Natural killer cell (primary cell): ENCODE measurements at places on chromosomes 7 and 10. TPM values are rescaled to one million over a fixed set of nuclear protein-coding genes. Genes with fewer than 3 reads are reported as not detected.
A peak's percentile ranks its signal among the peaks of the same experiment; 100 is the strongest.

GRCh38 chr7:2445047-2445446 is 31.2 kb downstream of the GRIFIN start:
- no peak for DNase-seq

Gene FOXI2
- total RNA-seq = not detected

GRCh38 chr7:88318196-88318595 is 11.5 kb upstream of the STEAP4 start:
- DNase-seq = no peak

Gene WNT8B
- not detected for total RNA-seq

Gene AOC1
- not detected for total RNA-seq

Gene PIK3AP1
- total RNA-seq = 137 TPM

Gene RBP3
- not detected for total RNA-seq

DNA sequence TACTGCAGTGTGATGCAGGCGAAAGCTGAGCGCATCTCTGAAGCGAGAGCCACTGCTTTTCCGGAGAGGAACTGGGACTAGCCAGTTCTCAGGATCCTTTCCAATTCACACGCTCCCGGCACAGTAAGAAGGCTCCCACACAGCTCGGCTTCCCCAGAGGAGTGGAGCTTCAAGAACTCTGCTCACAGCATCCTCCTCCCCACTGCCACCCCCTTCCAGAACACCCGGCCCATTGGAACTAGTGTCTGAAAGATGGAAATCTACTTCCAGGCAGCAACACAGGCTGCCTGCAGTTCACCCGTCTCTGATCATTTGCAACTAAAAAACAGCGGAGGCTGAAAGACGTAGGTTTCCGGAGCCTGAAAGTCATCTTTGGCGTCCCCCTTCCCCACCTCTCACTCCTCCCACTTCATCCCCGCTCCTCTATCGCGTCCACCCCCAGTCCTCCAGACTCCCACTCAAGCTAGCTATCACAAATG is at the start of gene DGKB:
Gene DGKB, minus strand, starts transcription at position 163 of the 479 bp plus-strand sequence.
- DNase-seq = no peak

Gene NAT16
- total RNA-seq = not detected

Gene RAB19
- total RNA-seq = 3.3 TPM

DNA sequence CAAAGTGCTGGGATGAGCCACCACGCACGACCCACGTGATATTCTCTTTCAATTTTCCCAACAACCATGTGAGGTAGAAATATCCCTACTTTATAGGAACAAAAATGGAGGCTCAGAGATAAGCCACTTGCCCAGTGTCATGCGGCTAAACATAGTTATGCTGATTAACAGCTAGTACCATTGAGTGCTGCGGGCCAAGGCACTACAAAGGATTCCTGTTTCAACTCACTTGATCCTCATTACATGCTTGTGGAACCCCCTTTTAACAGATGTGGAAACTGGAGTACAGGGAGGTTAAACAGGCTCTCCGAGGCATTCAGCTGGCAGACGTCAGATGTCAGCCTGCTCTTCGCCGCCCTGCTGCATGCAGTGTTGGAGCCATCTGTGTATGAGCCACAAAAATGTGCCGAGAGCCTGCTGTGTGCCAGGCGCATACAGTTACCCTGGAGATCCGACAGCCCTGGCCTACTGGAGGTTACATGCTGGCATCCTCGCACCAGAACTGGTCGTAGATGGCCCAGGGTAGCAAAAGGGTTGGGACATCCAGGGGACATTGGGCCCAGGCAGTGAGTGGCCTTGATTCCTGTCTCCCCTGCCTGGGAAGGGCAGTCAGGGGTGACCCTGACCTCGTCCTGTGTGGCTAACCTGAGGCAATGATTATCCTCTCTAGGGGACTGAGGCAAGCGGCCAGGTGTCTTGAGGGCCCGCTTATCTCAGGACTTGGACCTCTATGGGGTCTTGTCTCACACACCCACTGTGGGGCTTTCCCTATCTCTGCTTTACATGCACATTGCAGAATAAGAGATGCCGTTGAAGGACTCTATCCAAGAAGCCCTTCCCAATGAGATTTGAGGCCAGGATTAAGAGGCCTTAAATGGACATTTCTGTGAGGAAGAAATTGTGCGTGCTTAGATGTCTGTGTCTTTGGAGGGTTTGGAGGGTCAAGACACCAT is 18.5 kb upstream of the SRGN start:
- no peak for DNase-seq

- no peak for DNase-seq
These were observed 11.6 kb upstream of the FRAT1 start for GRCh38 chr10:97307441-97307840.

DNA sequence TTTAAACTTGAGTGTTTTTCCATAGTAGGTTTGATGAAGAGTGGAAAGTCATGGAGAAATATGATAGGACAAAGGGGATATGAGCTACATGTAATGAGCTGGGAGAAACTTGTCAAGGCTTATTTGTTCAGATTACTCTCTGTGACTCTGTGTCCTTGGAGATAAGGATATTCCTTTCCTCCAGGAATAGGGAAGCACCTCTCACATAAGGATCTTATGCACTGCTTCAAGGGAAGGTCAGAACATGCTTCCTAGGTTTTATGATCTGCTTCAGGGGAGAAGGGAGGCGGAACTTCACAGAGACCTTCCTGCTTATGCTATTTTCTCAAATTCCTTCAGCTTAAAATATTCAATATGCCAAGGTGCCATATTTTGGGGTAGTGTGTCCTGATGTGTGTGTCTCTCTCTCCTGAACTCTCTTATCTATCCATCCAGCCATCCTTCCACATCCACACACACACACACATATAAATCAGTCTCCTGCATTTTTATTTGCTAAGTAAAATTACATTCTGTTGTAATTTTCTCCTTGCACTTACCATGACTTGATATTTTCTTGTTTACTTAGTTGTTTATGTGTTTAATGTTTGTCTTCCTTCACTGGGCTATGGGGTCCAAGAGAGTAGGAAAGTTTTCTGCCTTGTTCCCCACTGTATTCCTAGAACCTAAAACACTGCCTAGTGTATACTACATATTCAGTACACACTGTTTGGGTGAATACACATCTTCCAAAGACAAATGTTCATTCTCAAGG is 26.4 kb downstream of the ARL4A start:
- no peak for DNase-seq

Gene NANOS1
- not detected for total RNA-seq

Gene NXPH1
- total RNA-seq = not detected

- DNase-seq = peak; percentile 66
These were observed 443 bp downstream of the RNF32 start for GRCh38 chr7:156640949-156641485.

DNA sequence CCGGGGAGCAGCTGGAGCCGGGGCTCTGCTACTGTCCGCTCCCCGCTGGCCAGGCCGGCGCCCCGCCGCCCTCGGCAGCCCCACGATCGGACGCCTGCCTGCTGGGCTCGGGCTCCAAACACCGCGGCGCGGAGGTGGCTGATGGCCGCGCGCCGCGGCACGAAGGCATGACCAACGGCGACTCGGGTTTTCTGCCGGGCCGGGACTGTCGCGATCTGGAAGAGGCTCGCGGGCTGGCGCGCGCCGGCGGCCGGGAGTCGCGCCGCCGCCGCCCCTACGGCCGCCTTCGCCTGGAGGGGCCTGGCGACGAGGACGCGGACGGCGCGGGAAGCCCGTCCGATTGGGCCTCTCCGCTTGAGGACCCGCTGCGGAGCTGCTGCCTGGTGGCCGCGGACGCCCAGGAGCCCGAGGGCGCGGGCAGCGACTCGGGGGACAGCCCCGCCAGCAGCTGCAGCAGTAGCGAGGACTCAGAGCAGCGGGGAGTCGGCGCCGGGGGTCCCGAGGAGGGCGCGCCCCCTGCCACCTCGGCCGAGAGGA is 570 bp downstream of the TBC1D12 start:
- no peak for DNase-seq

- DNase-seq = no peak
These were observed 42.9 kb downstream of the MALSU1 start for GRCh38 chr7:23341846-23342598.

GRCh38 chr7:50303335-50304128 is 984 bp upstream of the IKZF1 start:
- peak; percentile 56 for DNase-seq

DNA sequence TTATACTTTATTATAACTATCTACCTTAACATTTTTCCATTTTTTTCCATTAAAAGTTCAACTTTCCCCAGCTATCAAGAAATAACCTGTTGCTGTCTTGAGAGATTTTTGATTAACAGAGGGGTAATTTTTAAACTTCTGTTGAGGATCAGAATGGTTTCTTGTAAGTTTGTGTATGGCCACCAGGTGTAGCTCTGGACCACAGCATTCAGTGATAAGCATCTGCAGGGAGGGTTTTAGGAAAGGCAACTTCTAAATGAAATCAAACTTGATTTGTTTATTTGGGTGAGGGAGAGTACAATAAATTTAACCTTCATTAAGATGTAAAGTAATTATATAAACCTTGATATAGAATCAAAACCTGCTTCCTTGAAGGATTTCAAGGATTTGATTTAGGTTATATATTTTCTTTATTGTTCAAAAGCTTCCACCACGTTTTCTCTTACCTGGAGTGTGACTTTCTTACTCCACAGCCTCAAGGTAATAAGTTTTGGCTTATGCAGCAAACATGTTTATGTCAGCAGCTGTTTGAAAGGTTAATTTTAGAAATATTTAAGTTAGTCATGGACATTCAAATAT is 153.3 kb downstream of the STK31 start:
- DNase-seq = no peak

DNA sequence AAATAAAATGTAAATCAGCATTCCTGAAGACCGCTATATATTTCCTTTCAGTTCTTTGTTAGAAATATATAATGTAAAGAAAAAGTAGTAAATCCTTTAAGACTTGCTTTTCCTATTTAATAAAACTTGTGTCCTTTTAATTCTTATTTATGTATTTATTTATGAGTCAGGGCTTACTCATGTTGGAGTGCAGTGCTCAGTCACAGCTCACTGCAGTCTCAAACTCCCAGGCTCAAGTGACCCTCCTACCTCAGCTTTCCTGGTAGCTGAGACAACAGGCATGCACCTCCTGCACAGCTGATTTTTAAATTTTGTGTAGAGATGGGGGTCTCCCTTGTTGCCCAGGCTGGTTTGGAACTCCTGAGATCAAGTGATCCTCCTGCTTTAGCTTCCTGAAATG is 724.5 kb downstream of the ANKRD7 start:
- no peak for DNase-seq

Gene KEL
- not detected for total RNA-seq

GRCh38 chr7:9863545-9863944 is 1110.1 kb upstream of the PHF14 start:
- DNase-seq = no peak

Gene TYW1
- total RNA-seq = 16.6 TPM

- DNase-seq = peak; percentile 65
These were observed 135.8 kb downstream of the CNNM2 start for GRCh38 chr10:103053659-103054581.

- DNase-seq = no peak
These were observed 16.7 kb downstream of the DPYSL4 start for GRCh38 chr10:132203256-132204077.

Gene OSBPL3
- 65.1 TPM for total RNA-seq

Gene MSMB
- total RNA-seq = not detected

GRCh38 chr10:6813306-6813705 is 233.2 kb upstream of the PRKCQ start:
- no peak for DNase-seq

GRCh38 chr10:86648704-86649427 is 5.5 kb upstream of the OPN4 start:
- no peak for DNase-seq

GRCh38 chr10:72328045-72328828 is 26.5 kb downstream of the DNAJB12 start:
- peak; percentile 49 for DNase-seq
